ENCODE measurements at places on chromosomes 11 and 22.
A peak's percentile ranks its signal among the peaks of the same experiment; 100 is the strongest.

GRCh38 chr11:95267601-95268213 lies 36.7 kb upstream of the SESN3 start:
- no peak for DNase-seq

GRCh38 chr11:84014539-84014938 lies 728.4 kb upstream of the CCDC90B start:
- no peak for DNase-seq

GRCh38 chr11:44630511-44631210 lies 65.2 kb downstream of the CD82 start:
- DNase-seq, result no peak

DNA sequence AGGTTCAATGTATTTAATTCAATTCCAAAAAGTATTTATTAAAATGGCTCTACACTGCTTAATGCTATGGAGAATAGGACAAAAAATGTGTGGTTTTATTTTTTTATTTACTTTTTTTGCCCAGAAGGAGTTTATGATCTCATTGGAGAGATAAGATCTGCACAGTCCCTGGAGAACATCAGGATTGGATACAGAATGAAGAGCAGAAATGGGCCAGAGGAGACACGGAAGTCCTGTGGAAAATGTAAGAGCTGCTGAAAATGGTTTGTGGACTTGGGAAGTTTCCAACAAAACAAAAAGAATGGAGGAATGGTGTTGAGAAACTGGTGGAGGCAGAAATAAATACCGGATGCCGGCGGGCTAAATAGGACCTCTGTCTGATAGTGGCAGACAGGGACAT lies 554.6 kb downstream of the OPCML start:
- no peak for DNase-seq

GRCh38 chr11:111633756-111634362 lies 31.6 kb downstream of the SIK2 start:
- no peak for DNase-seq

DNA sequence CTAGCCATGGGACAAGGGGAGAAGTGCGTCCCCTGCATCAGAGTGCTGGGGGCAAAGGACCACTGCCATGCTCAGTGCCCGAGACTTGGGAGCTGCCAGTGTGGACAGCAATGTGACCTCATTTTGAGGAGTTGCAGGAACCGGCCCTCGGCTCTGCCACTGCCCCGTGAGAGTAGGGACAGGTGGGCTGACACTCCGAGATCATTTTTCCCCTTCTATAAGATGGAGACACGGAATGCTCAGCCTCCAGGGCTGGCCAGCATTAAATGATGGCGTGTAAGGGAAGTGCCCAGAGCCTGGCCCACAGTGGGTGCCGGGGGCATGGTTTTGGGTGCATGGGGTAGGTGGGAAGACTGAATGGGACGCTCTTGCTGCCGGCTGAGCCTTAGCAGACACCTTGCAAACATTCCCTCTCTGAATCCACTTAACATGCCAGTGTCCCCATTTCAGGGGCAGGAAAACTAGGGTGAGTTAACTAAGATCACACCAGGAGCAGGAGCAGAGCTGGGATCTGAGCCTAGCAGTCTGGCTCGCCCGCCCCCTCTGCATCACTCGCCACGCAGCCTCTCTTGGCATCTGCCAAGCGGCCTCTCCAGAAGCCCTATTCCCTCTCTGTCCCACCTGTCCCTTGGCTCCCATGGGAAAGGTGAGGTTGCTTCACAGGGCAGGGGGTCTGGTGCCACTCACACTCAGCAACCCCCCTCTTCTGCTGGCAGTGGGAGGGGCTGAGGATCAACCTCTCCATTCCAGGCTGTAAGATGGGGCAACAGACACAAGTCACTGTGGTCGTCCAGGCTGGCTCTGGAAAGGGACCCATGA lies 13.6 kb downstream of the NPTXR start:
- no peak for DNase-seq

- DNase-seq, result no peak
Measured at GRCh38 chr22:19036523-19037273, 85.5 kb downstream of the DGCR2 start.

GRCh38 chr22:38756711-38757463 lies 1.1 kb upstream of the SUN2 start:
- peak; percentile 23 for DNase-seq

- no peak for DNase-seq
Measured at GRCh38 chr22:36341640-36342041, 46.1 kb downstream of the MYH9 start.

DNA sequence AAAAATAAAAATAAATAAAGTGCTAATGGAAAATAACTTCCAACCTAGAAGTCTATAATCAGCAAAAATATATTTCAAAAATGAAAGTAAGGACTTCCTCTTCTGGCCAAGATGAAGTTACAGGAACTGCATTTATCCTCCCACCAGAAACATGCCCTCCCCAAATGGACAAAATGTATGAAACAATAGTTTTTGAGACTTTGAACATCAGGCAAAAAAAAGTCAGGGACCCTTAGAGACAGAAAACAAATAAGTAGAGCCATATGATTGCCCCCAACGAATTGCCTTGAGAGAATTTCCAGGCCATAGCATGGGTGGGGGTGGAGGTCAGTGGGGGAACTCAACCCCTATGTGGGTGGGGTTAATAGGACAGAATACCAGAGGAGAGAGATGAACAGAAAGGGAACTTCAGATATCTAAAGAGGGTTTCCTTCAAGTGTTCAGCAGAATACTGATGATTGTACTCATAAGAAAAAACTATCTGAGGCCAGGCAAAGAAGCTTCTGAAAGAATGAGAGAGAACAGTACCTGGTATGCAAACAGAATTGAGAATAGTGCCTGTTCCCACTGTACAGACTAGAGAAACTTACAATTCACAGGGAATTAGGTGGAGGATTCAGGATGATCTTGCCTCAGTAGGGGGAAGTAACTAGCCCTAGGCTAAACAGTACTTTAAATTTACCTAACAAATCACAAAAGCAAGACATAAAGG lies 26.6 kb upstream of the IL10RA start:
- no peak for DNase-seq
